Stimulated activated CD4-positive, alpha-beta T cell treated with anti-CD3 and anti-CD28 coated beads, TNF-alpha, amount 100 ng/mL, for 24 hours (primary cell): ENCODE measurements at places on chromosomes 6 and 20.

- DNase-seq: peak; percentile 44
These were observed 182.5 kb downstream of the GMPR start for GRCh38 chr6:16420715-16421461.

GRCh38 chr20:10067321-10067720, 32.5 kb downstream of the ANKEF1 start:
- no peak for DNase-seq

GRCh38 chr6:27205375-27206278, 41.9 kb upstream of the PRSS16 start:
- DNase-seq: no peak

- no peak for DNase-seq
These were observed 15.0 kb downstream of the ZDHHC14 start for GRCh38 chr6:157396026-157396425.

DNA sequence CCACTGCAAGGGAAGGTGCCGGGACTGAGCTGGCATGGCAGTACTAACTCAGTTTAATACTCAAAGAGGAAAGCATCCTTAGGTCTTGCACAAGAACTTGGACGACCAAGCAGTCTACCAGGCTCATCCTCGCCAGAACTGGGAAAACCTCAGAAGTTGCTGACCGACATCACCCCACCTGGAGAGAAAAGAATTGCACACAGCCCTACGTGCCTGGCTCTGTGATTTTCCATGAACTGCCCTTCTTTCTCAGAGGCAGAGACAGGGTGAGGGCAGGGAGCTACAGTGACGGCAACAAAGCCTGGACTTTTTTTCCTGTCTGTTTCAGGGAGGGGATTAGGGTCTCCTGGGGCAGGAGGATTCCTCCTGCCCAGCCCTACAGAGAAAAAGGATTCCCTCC, 8.0 kb downstream of the JAG1 start:
- no peak for DNase-seq

DNA sequence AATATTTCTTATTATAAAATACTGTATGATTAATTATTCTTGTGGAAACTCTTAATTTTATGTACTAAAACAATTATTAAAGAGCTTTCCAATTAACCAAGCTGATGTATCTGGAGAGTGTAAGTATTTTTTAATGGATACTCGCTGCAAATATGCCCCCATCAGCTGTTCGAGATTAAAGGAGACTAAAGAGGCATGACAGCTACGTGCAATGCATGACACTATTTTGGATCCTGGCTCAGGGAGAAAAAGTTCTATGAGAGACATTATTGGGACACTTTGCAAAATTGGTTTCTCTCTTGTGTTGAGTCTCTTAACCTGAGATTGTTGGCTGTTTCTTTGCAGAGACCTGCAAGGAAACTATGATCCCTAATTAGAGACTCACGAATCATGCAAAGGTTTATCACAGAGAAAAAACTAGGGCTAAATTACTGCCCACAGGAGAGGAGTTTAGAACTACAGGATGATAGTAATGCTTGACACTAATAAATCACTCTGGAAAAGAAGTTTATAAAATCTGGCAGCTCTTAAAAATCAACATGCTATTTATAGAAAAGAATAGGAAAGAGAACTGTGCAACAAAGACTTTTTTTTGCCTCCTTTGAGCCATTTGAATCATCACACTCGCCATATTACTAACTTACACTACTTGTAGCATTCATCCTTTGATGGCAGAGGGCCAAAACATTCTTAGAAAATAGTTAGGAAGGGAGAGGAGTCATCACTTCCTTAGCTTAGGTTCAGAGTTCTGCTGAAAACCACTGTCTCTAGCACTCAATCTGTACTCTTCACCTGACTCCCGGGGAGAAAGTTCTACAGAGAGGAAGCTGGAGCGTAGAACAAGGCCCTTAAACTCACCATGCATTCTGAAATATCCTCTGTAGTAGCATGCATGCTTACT, 25.3 kb downstream of the NRN1 start:
- no peak for DNase-seq
